ENCODE measurements at places on chromosomes 7 and 10.
A peak's percentile ranks its signal among the peaks of the same experiment; 100 is the strongest.

DNA sequence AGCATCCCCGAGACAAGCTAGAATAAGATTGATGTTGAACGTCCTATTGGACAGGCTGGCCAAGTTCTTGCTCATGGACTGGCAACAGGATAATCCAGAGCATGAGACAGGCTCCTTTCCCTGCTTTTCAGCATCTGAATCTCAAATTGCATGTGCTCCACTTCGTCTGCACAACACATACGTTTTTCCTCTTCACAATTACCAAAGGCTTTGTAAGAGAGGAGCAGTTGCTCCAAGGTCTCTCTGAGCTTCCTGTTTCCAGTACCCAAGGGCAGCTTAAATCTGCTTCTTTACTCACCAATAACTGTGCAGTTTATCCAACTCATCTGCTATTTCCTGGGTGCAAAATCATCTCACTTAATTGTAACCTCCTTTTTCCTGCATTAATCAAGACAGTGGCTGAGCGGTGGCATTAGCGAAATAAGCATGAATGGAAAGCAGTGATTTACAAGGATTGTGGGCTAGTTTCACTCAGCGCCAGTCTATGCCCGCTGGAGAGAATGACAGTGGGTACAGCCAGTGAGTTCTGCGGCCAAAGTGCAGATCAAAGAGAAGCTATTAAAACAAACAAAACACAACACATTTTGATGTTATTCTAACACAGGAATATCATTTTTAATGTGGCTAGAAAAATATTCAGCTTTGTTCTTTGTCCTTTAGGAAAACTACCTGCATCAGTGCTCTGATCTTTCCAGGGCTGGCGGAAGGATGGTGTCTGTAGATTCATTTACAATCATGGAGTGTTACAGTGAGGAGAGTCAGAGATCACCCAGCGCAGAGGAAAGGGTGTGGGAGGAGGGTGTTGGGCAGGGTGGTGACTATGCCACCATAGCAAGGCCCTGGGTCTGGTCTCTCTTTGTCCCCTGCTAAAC lies 79.8 kb downstream of the CHN2 start:
- no peak for DNase-seq

GRCh38 chr10:35378541-35379210 lies 42.4 kb downstream of the CCNY start:
- no peak for DNase-seq

DNA sequence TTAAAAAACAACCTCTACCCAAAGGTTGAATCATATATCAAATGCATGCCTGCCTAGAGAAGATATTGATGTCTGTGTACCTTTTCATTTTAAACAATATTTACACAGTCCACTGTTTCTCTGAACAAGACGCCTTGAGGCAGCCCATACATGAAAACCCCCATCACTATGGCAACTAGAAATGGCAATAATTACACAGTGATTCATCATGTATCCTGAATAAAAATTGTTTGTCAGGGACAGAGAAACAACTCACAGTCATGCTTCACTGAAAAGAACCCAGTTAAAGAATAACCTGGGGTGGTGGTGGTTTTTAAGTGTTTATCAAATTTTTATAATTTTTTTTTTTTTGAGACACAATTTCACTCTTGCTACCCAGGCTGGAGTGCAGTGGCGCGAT lies 19.7 kb downstream of the DNAJC12 start:
- no peak for DNase-seq

GRCh38 chr7:156950381-156950858 lies 908 bp downstream of the NOM1 start:
- no peak for DNase-seq

DNA sequence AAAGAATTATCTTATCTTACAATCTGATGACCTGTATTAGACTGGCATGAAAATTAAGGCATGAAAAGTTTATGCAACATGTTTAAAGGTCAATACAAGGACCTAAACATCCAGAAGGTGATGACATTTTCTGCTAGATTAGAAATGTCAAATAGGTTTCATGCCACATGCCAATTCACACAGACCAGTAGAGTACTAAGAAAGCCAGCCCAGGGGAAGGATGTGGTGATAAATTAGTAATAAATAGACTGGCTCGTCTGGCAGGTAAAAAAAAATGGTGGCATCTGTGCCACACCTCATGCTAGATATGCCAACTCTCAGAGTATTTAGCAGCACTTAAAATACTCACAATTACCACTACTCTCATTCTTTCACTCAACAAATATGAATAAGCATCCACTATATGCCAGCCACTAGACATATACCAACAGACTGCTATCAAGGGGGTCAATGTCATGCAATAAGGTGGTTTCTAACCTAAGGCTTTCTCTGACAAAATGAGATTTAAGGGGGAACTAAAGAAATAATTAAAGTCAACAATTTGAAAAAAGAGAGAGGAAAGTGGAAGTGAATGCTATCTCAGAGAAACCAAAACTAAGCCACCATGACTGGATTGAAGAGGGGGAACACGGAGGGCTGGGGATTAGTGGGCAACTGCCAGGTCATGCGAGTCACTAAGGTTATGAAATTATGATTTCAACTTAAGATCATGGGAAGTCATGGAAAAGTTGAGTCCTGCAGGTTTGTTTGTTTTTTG lies 83.5 kb downstream of the SGMS1 start:
- DNase-seq: no peak

DNA sequence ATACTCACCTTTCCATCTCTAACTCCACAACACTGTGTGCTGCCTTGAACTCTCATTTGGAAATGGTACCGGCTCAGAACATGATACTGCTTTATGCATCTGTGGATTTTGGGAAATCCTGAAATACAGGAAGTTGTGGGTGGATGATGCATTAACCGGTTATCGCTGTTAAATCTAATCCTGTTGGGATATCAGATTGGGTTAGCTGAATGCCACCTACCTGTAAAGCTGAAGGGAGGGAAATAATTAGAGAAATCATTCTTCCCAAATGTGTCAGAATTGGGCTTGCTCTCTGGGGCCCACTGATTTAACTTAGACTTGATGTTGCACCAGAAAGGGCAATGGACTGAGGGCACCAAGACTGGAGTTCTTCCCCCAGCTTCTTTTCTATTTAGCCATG lies 54.0 kb downstream of the CH25H start:
- no peak for DNase-seq

DNA sequence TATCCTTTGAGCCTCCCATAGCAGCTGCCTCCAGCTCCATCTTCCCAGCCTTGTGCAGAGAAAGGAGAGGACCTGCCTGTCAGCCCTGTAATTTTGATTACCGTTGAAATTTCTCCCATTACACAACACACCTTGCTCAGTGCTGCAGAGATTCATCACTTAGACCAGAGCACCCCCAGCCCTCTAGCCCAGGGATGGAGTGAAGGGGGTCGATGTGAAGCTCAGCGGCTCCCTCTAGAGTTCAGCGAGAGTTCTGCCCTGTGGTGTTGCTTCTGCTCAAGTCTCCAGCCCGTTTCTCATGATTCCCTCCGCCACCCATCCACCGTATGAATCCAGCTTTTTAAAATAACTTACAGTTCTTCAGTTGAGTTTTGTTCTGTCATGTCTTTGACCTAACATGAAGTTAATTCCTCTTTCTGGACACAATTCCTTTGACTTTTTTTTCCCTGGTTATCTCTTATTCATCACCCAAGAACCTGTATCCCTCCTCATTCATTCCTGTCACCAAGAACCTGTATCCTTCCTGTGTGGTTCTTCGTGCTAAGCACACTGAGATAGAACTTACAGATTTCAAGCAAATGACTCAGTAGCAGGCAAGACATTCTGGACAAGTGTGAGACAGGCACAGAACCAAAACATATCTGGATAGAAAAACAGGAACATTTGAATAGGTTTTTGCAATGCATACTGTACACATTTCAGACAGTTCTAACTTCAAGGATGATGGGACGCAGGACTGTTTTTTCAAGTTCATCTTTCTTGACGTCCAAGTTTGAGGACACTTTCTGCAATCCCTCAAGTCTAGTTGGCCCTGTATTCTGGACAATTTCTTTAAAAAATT lies 35.0 kb upstream of the ZNF32 start:
- DNase-seq: peak; percentile 53

DNA sequence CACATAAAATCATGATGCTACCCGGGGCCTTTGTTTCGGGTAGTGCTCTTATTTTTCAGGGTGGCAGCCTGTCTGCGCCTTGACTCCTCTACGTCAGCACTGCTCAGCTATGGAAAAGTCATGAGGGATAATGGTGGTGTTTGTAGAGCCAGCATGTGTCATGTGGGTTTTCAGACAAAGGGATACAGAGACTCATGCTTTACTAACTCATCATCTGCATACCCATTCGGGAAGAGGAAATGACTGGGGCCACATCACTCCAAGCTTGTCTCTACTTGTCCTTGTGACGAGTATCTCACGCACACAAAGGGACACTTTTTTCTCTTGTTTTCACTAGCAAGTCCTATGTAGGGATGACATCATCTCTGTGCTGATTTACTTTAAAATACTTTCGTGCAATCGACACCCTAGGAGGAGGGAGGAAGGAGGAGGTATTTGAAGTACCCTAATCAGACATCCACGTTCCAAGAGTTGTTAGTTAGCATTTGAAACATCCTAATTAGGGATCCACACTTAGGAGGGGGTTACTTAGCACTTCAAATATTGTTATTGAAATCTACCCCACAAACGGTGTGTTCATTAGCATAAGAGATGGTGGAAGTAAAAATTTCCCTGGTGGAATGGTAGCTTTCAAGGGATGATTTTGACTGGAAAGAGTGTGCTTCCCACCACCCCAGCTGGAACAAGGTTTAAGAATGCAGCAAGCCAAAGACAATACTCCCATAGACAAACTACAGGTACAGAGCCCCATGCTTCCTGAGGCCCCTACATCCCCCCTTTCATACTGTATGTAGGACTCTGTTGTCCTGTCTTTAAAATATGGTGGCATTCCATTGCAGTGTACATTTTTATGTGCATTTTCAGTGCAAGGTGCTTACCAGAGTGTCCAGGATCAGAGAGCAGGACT lies 52.0 kb downstream of the THNSL1 start:
- DNase-seq: no peak

- no peak for DNase-seq
These were observed 29.4 kb upstream of the GATAD1 start for GRCh38 chr7:92417913-92418312.

GRCh38 chr7:8214244-8214824 lies 47.6 kb downstream of the ICA1 start:
- DNase-seq: no peak

DNA sequence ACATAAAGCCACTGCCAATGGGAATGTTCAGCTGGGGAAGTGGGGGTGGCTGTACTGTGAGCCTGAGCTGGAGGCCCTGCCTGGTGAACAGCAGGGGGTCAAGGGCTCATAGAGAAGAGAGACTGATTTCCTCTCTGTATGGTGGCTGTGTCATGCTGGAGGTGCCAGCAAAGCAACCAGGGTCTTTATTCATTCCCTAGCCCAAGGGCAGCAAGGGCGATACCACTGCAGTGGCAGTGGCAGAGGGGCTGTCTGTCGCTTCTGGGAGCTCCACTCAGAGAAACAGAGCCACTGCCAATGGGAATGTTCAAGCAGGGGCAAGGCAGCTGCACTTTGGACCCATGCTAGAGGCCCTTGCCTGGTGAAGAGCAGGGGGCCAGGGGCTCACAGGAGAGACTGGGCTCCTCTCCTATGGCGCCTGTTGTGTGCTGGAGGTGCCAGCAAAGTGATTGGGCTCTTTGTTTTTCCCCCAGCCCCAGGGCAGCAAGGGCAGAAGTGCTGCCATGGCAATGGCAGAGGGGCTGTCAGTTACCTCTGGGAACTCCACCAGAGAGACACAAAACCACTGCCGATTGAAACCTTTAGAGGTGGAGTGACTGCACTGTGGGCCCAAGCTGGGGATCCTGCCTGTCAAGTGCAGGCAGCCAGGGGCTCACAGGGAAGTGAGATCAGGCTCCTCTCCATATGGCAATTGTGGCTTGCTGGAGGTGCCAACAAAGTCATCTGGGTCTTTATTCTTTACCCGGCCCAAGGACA lies 545.1 kb downstream of the SH2D4B start:
- no peak for DNase-seq

GRCh38 chr10:110977662-110978061 lies 58.3 kb downstream of the SHOC2 start:
- DNase-seq: no peak

DNA sequence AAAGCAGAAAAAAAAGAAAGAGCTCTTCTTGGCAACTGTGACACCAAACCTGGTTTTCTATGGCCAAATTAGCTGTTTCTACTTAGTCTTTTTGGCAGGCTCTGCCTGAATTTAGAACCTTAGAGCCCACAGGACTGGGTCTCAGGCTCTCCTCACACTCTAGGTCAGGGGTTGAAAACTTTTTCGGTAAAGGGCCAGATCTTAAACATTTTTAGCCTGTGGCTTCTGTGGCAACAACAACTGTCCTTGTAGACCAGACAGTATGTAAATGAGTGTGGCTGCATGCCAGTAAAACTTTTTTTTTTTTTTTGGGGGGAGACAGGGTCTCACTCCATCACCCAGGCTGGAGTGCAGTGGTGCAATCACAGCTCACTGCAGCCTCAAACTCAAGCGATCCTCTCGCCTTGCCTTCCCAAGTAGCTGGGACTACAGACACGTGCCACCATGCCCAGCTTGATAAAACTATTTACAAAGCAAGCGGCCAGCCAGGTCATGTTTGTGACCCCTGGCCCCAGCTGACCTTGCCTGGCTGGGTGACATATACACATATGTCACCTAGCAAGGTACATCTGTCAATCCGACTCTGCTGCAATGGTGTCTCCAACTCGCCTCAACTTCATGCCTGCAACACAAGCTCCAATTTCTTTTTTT lies 17.4 kb downstream of the KPNA7 start:
- DNase-seq: no peak

DNA sequence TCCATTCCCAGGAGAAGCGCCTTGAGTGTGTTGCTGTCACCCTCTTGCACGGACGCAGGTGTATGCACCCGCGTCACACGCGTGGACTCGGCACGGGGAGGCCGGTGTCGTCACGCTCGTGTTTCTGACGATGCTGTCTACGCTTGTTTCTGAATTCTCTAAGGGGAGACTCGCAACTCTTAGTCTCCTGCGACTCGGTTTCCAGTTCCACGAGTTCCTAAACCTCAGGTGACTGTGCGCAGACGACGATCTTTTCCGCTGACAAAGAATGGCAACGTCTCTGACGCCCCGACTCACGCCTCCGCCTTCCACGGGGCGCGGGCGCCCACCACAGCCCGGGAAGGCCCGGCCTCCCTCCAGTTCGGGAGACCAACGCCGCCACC lies 579 bp downstream of the IDI1 start:
- no peak for DNase-seq

- DNase-seq: no peak
These were observed 77.2 kb upstream of the TNRC18 start for GRCh38 chr7:5500777-5501350.

DNA sequence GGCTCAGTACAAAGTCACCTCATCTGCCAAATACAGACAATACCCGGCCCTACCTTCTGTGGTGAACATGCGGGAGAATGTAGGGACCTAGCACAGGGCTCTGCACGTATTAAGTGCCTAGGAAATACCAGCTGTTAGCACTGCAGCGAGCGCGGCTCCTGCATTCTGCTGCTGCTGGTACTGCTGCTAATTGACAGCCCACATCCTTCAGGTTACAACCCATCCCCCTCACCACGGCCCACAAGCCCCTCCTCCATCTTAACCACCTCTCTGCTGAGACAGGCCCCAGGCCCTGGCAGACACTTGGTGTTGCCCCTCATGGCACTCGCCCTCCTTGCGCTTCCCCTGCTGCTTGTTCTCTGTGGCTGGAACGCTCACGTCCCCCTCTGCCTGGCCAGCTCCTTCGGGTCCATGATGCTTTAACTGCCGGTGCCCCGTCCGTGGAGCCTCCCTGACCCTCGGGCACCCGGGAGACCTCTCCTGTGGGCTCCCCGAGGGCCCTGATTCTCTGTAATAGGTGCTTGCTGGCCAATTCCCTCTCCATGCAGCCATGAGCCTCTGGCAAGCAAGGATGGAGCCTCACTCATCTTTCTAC lies 53.3 kb upstream of the LOXL4 start:
- no peak for DNase-seq
